ENCODE measurements at places on chromosomes 1 and 21.

GRCh38 chr1:54581621-54582035 is 33.6 kb downstream of the ACOT11 start:
- no peak for DNase-seq

DNA sequence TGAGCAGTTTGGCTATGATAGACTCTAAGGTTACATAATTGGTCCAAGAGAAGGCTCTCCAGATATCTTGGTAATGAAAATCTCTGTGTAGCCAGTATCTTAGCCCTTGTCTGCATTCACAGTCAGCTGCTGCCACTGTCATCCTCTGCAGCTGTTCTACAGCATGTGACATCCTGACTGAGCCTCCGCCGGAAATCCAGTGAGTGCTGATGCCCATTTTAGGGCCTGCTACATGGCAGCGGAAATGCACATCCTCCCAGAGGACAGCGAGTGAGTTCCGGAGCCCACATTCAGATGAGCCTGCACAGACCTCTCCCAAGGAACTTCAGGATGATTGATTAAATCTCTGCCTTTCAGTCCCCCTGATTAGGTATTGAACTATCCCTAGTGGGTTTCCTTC is 237.1 kb downstream of the HHIPL2 start:
- DNase-seq: no peak

- no peak for DNase-seq
These were observed 280.5 kb upstream of the SGIP1 start for GRCh38 chr1:66253330-66253921.

GRCh38 chr1:43729816-43730463 is 22.6 kb downstream of the ST3GAL3 start:
- no peak for DNase-seq

- no peak for DNase-seq
These were observed 40.8 kb downstream of the PTPRC start for GRCh38 chr1:198679535-198680173.

DNA sequence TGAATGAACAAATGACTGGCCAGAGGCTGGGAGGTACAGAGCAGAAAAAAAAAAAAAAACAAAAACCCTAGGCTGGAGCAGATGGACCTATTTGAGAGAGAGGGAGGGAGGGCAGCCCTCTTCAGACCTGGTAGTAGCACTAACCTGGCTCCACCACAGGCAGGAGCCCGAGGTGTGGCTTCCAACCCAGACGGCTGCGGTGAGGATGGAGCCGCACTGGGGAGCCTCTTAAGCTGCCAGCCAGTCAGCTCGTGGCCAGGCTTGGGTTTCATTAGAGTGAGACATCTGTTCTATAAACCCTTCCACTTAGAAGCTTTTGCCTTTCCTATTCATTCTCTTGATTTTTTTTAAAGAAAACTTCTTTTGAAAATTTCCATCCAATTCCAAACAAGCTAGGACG is 16.8 kb downstream of the LGR6 start:
- no peak for DNase-seq

DNA sequence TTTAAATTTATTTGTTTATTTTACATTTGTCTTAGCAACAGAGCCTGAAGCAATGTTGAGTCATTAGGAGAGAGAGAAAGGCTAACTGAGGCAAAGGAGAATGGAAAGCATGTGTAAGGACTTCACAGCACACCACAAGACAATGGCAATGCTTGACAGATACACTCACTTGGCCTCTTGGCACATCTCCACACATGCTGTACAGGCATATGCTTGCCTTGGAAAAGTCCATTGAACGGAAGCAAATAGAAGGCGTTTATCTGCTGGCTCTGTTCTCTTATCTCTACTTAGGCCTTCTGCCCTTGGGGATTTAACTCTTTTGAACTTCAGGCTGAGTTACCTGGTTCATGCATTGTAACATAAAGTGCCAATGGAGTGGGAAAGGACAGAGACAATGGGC is 262.2 kb upstream of the POU3F1 start:
- DNase-seq: no peak

DNA sequence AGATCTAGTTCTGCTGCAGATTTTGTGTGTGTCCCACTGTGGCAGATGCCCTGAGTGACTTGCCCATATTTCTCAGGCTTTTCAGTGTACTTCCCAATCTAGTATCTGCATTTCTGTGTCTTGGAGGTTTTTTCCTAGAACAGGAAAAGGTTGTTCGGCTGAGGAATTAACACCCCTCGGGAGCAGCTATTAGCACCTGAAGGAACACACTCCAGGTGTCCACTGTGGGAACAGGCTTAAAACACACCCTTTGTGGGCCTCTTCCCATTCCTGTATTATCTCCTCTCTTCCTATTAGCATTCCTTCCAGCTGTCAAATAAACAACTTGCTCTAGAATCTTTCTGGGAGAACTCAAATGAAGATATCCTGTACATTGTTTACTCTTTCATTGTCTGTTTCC is 178.3 kb downstream of the HMCN1 start:
- DNase-seq: no peak

- no peak for DNase-seq
These were observed 39.7 kb downstream of the MRPL37 start for GRCh38 chr1:54239631-54240031.

Measured in activated naive CD8-positive, alpha-beta T cell treated with anti-CD3 and anti-CD28 coated beads, Interleukin-2, amount 50 U/mL, for 16 hours (primary cell).